Stimulated activated CD4-positive, alpha-beta T cell treated with anti-CD3 and anti-CD28 coated beads, Interleukin-2, amount 100 ng/mL, for 48 hours (primary cell): ENCODE measurements at places on chromosomes 2 and 18.

GRCh38 chr18:79921984-79922965, 29.2 kb downstream of the SLC66A2 start:
- DNase-seq = no peak

DNA sequence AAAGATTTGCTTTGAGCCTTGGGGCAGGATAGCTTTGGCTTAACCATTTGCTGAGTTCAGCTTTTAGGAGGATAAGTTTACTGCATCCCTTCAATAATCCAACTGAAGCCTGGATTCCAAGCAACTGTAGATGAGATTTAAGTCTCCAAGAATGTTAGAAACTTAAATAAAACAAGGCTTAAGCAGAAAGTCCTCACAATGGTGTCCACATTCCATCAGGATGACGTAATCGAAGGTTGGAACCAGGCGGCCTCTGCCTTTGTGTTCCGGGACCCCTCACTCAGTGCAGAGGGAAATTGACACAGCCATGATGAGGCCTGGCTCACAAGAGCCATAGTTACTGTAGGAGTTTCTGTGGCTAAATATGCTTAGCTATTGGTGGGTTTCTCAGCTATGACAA, 260.4 kb downstream of the LPIN1 start:
- DNase-seq = no peak

DNA sequence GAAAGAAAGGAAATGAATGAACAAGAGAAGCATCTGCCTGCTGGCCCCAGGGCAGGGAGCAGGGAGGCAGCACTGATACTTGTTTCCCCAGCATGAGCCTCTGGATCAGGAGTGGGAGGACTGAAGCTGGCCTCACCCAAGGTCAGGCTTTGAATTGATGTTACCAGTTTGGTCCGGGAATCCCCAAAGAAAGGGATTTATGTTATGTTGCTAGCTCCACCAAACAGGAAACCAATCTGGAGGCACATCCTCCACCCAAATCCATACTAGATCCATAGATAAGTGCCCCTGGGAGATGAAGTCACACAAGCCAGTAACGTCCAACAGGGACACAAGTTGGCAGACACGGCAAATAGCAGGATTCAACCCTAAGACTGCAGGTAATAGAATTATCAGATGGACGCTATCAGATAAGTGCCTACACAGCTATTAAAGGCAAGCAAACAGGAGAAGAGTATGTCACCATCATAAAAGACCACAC, 85.9 kb downstream of the MTCL1 start:
- no peak for DNase-seq

GRCh38 chr2:105814291-105814940, 69.7 kb downstream of the NCK2 start:
- DNase-seq = no peak

DNA sequence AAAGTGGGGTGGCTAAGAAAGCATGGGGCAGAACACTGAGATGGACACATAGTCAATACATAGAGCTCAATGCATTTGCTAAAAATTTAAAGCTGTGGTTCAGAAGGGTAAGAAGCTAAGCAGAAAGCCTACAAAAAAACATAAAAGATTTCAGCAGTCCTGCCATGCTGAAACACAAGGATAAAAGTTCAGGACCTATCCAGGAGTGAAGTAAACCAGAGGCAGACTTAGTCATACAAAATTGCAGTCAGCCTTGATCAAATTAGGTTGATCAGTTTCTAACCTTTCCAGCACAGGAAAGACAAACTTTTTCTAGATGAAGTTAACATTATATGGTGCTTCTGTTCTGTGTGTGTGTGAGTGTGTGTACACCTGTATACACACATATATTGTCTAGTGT, 120.8 kb upstream of the RBMS1 start:
- no peak for DNase-seq

- no peak for DNase-seq
These were observed 72.4 kb downstream of the FASTKD2 start for GRCh38 chr2:206837775-206838174.

DNA sequence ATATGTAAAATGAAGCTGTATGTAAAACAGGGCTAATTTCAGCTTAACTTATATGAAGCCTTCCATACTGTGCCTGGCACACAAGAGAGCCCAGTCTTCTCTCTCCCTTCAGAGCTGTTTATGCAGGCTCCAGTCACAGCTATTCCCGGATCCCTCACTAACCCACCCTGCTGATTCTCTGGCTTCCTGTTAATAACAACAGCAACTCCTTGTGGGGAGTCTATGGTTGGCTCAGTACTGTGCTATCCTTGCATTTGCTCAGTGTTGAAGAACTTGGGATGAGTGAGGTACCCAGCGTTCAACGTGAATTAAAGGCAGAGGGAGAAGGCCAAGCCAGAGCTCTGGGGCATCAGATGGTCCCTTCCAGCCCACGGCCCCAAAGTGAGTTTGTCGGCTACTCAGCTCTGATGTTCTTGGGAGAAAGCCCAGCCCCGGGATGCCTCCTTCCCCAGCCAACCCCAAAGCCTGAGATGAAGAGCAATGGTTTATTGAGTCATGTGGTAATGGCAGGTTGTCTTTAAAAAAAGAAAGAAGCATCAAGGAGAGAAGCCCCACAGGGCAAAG, 43.2 kb downstream of the PSD4 start:
- no peak for DNase-seq

DNA sequence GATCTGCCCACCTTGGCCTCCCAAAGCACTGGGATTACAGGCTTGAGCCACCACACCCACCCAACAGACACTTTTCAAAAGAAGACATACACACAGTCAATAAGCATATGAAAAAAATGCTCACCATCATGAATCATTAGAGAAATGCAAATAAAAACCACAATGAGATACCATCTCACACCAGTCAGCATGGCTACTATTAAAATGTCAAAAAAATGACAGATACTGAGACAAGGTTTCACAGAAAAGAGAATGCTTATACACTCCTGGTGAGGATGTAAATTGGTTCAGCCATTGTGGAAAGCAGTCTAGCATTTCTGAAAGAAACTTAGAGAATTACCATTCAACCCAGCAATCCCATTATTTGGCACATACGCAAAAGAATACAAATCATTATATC, 1947.2 kb downstream of the SUCLG1 start:
- DNase-seq = no peak
